Activated CD4-positive, alpha-beta T cell treated with anti-CD3 and anti-CD28 coated beads, Interleukin-2, amount 10 ng/mL, durations not matched to agents 24 days and 14 days (primary cell): ENCODE measurements at places on chromosomes 13 and 19.

DNA sequence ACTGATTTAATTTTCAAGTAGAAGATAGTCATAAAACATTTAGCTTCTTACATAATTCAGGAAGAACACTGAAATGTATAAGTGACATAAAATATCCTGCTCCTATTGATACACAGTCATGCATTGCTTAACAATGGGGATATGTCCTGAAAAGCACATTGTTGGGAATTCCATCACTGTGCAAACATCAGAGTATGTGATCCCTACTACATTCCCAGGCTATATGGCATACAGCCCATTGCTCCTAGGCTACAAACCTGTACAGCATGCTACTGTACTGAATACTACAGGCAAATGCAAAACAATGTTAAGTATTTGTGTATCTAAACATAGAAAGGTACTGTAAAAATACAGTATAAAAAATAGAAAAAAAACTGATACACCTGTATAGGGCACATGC is 723.9 kb upstream of the ARGLU1 start:
- DNase-seq, result no peak

GRCh38 chr13:112113851-112114250 is 46.9 kb downstream of the SOX1 start:
- DNase-seq, result no peak

GRCh38 chr19:18450931-18451836 is 13.3 kb upstream of the ISYNA1 start:
- DNase-seq, result peak; percentile 97

DNA sequence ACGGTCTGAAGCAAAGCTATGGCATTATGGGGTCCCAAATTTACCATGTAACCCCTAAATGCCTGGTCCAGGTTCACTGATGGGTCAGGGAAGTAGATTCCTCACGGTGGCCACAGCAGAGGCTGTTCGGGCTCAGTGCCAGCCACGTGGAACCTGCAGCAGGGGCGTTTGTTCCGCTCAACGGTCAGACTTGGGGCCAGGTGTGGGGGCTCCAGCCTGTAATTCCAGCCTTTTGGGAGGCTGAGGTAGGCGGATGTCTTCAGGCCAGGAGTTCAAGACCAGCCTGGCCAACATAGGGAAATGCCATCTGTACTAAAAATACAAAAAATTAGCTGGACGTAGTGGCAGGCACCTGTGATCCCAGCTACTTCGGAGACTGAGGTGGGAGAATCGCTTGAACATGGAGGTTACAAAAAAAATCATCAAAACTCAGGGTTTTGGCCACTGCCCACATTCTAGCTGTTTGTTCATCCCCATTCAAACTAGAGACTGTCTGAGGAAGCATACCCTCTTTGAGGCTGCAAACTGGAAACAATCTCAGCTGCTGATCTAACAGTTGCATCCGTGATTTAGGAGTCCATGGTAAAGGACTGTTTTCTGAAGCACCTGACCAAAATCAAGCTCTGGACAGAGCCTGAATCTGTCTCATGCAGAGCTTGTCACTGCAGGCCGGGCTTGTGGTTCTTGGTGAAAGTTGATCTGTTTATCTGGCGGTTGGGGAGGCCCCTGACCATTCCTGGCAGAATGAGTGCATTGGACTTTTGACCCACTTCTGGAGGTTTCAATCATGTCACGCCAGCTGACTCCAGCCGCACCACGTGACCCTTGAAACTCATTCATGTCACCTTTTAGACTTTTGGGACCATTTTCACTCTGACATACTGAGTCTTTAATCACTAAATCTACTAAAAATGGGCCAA is 30.2 kb upstream of the ZNF331 start:
- no peak for DNase-seq

GRCh38 chr19:35226748-35227147 is 1.8 kb downstream of the FAM187B start:
- DNase-seq, result no peak

DNA sequence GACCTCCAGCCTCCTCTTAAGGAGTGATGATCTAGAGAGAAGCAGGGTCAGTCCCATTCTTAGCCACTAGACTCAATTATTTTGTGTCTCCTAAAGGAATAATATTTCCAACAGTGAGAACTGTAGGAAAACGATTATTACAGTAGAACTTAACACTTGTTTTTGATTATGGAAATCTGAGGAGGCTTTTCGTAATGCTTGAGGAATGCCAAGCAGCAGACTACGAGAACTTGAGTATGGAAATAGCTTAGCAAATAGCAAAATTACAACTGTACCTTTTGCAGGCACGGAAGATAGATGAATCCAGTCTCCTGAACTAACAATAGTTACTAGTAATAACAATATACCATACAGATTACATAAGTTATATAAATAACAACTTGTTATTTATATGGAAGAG is 12.2 kb downstream of the BRD4 start:
- DNase-seq, result no peak

DNA sequence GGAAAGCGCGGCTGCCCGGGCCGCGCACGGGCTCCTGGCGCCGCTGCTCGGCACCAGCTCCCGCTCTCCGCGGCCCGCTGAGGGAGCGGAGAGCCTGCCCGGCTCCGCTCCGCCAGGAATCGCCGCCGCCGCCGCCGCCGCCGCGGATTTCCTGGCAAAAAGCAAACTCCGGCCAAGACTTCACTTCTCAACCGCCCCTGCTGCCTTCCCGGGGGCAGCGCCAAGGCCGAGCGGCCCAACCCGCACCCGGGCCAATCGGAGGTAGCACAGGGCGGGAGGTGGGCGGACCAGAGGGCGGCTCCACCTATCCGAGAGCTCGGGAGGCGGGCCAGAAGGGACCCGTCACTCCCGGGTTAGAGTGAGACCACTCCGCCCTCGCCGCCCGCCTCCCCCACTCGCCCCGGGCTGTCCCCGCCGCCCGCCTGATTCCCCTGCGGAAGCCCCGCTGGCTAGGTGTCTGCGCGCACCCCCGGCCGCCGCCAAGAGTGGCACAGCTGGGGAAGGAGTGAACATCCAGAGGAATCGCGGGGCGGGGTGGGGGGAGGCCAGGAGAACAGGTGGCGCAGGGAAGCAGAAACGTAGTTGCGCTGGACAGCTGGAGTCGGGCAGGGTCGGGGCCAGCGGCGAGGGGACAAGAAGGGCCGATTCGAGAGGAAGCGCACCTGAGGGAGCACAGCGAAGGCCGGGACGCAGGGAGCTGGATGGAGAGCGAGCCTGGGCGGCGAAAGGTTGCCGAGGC is at the start of gene LNX2:
Gene LNX2, minus strand, starts transcription at position 153 of the 739 bp plus-strand sequence. CDS start 38,826 bp downstream, outside the sequence.
- peak; percentile 99 for DNase-seq

GRCh38 chr13:108056278-108056677 is 159.1 kb downstream of the LIG4 start:
- DNase-seq, result no peak

GRCh38 chr13:80858131-80858530 is 517.2 kb upstream of the SPRY2 start:
- no peak for DNase-seq

- no peak for DNase-seq
Observed at GRCh38 chr13:71460211-71460610, 406.8 kb downstream of the DACH1 start.

DNA sequence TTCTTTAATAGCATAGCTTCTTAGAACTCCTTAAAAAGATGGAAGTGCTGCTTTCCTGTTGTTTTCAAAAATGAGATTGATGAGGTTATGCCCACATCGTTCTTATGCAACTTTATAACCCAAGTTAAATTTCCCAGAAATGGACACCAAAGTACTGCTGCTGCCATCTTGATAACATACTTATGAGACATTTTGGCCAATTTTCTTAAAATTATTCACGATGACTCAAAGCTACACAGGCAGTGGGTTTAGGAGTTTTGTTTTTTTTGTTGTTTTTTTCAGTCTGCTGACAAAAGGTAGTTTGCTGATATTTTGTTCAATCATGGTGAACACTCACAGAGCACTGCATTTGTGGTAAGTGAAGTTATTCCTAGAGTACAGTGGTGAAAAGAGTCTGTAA is 54.9 kb upstream of the RFC3 start:
- no peak for DNase-seq

GRCh38 chr13:44385401-44385800 is 11.8 kb downstream of the SERP2 start:
- DNase-seq, result no peak

- DNase-seq, result no peak
Observed at GRCh38 chr19:38068826-38069225, 155.2 kb downstream of the DPF1 start.

- no peak for DNase-seq
Observed at GRCh38 chr13:31882794-31883193, 143.5 kb downstream of the RXFP2 start.

DNA sequence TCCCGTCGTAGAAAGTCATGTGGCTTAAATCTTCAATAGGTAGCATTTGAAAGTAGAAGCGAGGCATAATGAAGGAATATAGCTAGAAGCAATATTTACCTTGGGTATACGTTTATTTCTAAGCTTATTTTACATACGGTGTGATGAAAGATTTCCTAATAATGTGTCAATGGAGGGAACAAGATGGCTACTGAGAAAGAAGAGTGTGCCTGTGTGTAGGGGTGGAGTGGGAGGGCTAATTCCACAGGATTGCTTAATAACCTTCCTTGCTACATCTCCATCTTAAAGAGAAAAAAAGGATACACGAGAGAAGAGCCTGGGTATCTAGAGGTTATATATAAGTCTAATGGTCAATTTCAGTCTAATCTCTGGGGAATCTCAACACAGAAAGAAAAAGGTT is 2.0 kb downstream of the SPART start:
- no peak for DNase-seq

DNA sequence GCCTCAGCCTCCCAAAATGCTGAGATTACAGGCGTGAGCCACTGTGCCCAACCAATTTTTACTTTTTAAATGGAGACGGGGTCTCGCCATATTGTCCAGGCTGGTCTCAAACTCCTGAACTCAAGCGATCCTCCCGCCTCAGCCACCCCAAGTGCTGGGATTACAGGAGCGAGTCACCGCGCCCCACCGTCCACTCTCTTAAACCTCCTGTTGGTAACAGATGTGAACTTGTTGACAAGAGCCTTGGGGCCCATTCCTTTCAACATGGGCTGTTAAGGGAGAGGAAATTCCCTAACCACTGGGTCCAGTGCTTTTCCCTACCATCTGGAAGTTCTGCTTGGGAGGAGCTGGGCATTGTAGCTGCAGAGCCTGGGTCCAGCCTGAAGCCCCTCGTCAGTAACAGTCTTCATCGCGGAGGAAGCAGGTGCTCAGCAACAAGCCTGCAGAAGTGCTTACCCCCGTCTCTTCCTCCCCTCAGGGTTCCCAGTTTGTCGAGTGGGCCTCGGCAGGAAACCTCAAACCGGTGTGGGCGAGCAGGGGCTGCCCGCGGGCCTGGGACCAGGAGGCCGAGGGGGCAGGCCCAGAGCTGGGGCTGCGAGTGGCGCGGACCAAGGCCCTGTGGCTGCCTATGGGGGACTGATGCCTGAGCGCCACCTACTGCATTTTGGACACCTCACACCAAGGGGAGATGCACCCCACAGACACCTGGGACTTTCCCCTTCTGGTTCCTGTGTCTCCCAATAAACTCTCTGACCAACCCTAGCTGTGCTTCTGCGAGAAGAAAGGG is 4.0 kb upstream of the FLT3LG start:
- peak; percentile 95 for DNase-seq

DNA sequence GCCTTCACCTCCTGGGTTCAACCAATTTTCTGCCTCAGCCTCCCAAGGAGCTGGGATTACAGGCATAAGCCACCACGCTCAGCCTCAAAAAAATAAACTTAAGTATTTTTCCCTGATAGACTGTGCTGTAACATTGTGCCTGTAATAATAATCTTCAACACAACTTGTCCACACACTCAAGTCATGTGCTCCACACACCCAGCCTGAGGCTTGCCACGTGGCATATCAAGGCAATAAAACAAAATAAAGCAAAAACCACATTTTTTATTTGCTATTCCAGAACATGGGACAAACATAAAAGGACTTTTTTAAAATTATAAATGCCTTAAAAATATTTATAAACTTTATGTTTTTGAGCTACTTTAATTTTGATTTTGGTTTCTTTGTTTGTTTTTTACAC is 115.8 kb downstream of the NALCN start:
- DNase-seq, result no peak

DNA sequence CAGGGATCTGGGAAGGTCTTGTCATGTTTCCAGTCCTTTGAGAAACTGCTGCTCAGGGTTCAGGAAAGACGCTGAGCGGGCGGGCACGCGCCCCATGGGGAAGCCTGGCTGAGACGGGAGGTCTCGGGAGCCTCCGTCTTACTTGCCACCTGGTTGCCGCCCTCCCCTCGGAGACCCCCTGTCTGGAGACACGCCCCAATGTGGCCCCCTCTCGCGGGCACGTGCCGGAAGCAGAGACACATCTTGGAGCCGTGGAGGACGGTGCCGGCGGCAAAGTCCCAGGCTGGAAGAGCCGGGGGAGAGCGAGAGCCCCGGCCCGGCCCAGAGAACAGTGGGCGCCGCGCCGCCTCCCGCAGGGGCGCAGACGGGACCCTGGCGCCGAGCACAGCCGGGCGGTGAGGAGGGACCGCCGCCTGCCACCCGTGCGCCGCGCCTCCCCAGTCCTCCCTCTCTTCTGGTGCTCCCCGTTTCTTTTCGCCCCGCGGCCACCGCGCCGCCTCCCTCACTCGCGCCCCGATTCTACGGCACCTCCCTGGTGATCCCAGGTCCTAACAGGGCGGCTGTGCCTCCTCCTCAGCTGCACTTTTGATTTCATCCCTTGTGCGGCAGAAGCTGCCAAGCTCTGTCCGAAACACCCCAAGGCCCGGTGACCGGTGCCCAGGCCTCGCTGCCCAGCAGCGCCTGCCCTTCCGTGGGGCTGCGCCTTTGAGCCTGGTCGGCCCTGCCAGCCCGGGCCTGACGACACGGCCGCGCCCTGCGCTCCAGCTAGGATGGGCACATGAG is 15.5 kb downstream of the GJB2 start:
- DNase-seq, result no peak

GRCh38 chr13:98565726-98566565 is 11.0 kb downstream of the STK24 start:
- no peak for DNase-seq

DNA sequence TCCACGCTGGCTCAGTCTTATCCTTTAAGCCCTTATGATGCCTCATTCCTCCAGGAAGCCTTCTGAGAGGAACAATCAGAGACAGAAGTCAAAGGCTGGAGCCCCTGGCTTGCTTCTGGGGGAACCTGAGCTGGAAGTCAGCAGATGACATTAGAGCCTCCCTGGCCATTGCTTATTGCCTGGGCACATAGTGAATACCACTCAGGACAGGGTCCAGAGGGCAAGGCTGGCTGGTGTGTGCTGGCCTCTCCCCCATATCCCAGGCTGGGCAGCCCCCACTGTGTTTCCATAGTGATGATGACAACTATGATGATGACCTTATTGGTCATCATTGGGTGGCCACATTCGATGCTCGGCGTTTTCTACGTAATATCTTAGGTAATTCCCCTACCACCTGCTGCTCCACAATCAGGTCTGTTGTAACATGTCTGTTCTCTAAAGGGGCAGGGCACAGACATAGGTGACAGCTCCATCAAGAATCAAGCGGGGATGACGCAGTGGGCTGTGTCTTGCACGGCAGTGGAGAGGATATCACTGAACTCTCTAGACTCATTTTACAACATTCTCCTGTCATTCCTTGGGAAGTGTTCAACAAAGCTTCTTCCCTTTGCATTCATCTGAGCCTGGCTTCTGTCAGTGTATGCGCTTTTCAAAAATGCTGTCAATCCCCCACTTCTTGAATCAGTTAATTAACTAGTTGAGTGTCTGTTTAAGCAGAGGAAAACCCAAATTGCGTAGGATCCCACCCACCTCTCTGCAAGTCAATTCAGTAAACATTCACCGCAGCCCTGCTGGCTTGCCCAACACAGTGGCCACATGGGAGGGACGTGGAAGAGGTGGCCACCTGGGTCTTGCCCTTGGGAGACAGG is 89.4 kb upstream of the TSHZ3 start:
- DNase-seq, result peak; percentile 35

- DNase-seq, result no peak
Observed at GRCh38 chr19:55902080-55902751, 29.9 kb downstream of the NLRP13 start.

GRCh38 chr19:31275068-31275334 is 74.2 kb downstream of the TSHZ3 start:
- no peak for DNase-seq
